ENCODE measurements at places on chromosomes 1 and 21. TPM values are rescaled to one million over a fixed set of nuclear protein-coding genes. Genes with fewer than 3 reads are reported as not detected.

GRCh38 chr21:46027851-46028493, 46.4 kb downstream of the COL6A1 start:
- no peak for DNase-seq

- DNase-seq, result no peak
These were observed 49.6 kb downstream of the INTS7 start for GRCh38 chr1:211985556-211986264.

DNA sequence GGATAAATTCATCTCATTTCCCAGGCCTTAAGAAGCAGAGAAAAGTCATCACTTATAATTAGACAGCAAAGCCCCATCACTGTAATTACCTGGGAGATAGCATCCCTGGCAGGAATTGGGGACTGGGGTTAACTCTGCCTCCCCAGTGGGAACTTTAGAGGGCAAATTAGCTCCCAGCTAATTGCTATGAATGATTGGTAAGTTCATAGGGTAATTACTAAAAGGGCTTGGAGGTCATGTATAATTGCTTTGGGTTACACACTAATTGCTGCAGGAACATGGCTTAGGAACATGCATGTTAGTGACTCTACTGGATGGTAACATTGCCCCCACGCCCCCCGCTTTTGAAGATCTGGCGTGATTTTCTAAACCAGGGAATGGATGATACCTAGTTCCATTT, 64.8 kb downstream of the UBE2T start:
- DNase-seq, result no peak

DNA sequence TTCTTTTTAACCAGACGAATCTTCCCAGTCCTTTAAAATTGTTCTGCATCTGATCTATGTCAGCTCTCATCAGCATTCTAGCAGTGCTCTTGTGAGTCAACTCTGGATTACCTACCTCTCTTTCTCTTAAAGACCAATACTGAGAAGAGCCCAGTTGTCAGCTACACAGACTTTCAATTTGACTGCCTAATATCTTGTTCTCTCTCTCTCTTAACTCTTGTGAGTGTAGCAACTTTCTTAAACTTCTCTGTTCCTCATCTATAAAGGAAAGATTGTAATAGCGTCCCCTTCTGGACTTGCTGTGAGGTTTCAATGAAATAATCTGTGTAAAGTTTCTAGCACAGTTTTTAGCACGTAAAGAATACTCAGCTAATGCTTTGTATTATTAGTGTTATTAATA, 499.3 kb upstream of the ADAMTS5 start:
- no peak for DNase-seq

- DNase-seq, result no peak
These were observed 29.1 kb upstream of the LRRC8C start for GRCh38 chr1:89603651-89604413.

DNA sequence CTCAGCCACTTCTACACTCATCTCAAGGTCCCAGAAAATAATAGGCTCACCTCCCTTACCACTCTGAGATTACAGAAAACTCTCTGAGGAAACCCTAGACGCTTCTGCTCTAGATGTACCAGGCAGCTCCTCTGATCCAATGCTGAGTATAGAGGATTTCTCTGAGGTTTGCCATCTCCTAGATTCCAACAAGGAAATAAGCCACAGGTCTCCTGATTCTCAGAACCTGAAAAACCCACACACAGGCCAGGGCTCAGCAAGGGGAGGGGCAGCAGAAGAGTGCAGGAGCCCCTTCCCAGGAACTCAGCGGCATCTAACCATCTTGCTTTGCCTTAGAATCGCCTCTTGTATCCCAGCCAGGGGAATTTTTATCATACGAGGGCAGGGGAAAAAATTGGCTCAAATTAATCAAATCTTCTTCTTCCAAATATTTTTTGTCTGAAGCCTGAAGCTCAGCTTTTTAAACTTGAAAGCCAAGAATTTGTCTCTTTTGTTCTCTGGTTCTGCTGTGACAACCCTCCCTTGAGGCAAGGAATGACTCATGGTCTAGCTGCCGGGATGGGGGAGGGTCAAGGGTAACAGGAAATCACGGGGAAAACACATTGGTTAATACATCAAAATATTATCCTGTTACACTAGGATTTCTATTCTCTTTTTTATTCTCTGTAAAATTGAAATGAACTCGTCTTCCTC, 30.8 kb downstream of the GORAB start:
- peak; percentile 14 for DNase-seq

- no peak for DNase-seq
These were observed 10.8 kb downstream of the DPT start for GRCh38 chr1:168717906-168718891.

- DNase-seq, result no peak
These were observed 73.5 kb downstream of the CNST start for GRCh38 chr1:246639732-246640131.

DNA sequence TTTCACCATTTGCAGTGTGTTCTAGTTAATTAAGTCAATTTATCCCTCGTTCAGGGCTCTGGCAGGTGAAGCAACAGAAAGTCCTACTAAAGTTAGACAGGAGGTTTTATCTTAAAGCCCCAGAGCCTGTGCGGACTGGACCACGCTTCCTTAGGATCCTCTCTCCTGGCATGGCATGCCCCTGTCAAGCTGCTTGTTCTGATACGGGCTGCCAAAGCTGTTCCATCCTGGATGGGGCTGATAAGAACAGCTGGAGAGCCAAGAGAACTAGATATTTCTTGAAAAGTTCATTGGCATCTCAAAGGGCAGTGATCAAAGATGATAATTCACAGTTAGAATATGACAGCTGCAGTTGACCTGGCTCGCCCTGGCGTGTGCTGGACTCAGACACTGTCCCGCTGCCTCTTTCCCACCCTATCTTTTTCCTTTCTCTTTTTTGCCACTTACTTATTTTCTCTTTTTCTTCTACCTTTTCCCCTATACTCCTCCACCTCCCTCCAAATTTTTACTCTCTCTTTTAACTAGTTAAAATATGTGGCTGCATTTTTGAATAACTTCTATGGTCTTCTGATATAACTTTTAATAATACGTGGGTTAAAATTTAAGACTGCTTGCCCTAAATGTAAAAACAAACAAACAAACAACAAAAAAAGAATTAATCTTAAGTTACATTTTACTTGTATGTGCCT, 96.7 kb downstream of the ABCA4 start:
- no peak for DNase-seq

DNA sequence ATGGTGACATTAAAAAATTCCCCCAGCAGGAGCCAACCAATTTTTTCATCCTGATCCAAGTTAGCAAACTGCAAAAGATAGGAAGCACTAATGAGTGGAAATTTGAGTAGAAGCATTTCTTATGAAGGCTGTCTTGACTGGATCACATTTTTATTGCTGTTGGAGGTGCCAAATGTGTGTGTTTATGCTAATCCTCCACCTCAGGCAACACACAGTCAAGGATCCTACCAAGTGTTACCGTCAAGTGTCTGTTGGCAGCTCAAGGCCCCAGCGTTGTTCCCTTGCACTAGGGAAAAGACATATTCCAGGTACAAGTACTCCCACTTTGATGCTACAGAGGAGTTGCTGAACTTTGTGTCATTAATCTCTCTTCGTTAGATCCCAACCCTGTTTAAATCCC, 18.3 kb downstream of the METTL18 start:
- DNase-seq, result no peak

GRCh38 chr1:25209516-25209915, 22.8 kb downstream of the SYF2 start:
- no peak for DNase-seq

DNA sequence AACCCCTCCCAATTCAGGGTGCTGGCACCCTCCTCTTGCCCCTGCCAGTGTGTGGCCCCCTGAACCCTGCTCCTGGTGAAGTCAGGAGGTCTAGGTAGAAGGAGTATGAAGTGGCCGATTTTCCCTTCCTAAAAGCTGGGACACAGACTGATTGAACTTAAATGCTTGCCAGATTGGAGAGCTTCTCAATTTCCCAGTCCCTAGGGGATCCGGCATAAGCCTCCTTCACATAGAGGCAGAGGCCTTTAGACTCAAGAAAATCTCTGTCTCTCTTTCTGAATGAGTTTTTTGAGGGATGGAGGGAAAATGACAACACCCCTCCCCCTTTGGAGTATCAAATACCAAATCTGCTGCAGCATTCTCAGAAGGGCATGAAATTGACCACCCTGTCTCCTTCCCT, 51.5 kb downstream of the SYT2 start:
- DNase-seq, result no peak

DNA sequence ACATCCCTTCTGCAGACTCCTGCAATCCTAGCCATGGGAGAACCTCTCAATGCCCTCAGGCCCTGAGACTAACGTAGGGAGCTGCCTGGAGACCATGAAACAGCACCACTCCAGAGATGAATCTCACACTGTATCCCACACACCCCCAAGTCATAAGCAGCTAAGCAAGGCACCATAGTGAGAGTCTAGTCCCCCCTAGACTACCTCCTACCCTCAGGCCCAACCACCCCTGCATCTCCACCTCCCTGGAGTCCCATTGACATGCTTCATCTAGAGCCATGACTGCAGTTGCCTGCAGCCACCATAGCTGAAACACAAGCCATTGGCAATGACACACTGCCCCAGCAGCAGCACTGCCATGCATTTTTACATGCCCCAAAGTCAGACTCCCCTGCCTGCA, 17.4 kb downstream of the SPRR2G start:
- DNase-seq, result no peak

DNA sequence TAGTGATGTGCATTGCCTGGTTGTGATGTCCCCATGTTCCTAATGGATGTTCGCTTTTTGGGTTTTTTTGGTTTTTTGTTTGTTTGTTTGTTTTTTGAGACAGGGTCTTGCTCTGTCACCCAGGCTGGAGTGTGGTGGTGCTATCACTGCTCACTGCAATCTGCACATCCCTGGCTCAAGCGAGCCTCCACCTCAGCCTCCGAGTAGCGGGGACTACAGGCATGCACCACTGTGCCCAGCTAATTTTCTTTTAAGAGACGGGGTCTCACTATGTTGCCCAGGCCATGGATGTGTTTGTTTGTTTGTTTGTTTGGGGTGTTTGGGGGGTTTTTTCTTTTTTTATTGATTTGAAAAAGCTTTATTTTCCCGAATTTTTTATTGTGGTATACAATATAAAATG, 2.1 kb downstream of the COL6A2 start:
- no peak for DNase-seq

DNA sequence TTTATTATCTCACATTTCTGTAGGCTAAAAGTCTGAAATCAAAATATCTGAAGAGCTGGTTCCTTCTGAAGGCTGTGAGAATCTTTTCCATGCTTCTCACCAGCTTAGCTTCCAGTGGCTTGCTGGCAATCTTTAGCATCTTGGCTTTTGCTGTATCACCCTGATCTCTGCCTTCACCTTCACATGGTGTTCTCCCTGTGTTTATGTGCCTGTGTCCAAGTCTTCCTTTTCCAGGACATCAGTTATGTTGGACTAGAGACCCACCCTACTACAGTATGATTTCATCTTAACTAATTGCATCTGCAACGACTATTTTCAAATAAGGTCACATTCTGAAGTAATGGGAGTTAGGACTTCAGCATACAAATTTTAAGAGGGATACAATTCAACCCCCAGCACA, 772.3 kb upstream of the ADAMTS5 start:
- no peak for DNase-seq

GRCh38 chr1:15214527-15214926, 32.5 kb upstream of the FHAD1 start:
- DNase-seq, result no peak

- DNase-seq, result no peak
These were observed at the start of gene SLAMF8 for GRCh38 chr1:159826441-159827101. SLAMF8 (plus strand) TSS chr1:159826873; CDS start chr1:159826899, 26 bp downstream.

DNA sequence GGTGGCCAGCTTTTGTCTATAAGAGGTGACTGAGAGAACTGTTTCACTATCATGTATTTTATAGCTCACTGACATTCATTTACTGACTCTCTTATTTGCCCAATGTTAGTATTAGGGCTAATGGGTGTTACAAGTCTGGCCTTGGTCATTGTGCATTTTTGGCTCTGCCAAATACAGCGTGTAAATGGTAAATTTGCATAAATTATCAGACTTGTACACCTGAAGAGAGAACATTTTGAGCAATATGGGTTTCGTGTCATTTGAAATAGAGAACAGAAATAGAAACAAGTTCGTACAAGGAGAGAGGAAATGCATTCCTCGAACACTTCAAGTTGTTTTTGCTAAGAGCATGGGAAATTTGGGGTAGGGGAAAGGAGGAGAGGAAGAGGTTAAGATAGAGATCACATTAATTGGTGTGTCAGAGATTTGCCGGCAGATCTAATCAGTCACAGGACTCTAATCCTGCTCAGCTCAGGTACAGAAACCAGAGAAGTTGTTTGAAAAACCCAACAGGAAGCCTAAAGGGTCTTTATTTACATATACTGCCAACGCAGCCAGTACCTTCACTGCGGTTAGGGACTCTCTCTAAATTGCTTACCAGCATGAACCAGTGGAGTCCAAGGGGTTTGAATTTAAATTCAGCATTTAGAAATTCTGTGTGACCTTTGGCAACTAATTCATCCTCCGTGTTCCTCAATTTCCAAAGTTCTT, 261.5 kb downstream of the GPATCH2 start:
- DNase-seq, result no peak

- no peak for DNase-seq
These were observed 19.2 kb downstream of the SYT6 start for GRCh38 chr1:114134518-114134917.

DNA sequence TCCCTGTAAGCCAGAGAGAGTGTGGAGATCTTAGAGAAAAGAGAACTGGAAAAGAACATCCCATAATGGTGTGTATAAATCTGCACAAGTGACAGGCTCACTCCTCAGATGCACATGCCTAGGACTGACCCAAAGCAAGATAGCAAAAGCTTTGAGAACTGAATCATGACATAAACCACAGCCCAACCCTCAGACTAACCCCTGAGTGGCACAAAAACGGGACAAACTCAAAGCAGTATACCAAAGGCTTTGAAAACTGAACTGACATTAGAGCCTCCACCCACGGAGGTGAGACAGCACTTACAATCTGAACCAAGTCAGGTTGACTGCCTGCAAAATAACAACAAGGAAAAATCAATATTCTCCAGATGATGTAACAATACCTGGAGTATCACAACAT, 70.8 kb downstream of the TIAM1 start:
- DNase-seq, result no peak

- peak; percentile 72 for DNase-seq
These were observed 170.2 kb downstream of the PLPP3 start for GRCh38 chr1:56409112-56409691.

Gene SMCP
- not detected for total RNA-seq

Gene TEX35
- not detected for total RNA-seq

Gene OLIG2
- 0.60 TPM for total RNA-seq

Gene RHD
- total RNA-seq, result not detected

Gene REN
- not detected for total RNA-seq

Gene SSBP3
- total RNA-seq, result 98.8 TPM

Gene CYP4A11
- total RNA-seq, result 0.53 TPM

Gene GLIS1
- 0.18 TPM for total RNA-seq

Measured in WTC11 (cell line).